ENCODE measurements at places on chromosomes 1 and 21.

GRCh38 chr1:178438432-178438831 is 58.3 kb downstream of the CLEC20A start:
- no peak for DNase-seq

DNA sequence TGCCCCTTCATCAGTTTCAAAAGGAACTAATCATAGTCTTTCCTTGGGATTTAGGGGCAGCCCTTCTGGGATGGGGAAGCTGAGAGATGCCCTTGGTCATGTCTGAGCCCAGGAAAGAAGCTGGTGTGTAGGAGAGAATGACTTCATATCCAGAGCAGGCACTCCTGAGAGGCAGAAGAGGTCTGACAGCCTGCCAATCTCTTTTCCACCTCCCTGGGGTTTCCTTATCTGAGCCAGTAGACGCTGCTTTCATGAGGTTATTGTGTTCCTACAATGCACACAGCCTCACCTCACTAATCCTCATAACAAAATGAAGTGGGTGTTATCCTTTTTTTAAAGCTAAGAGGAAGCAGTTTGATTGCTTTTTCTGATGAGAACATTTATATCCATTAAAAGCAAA is 14.1 kb downstream of the ROR1 start:
- DNase-seq: no peak

- peak; percentile 87 for DNase-seq
These were observed 5.4 kb downstream of the PLA2G2E start for GRCh38 chr1:19918057-19918456.

DNA sequence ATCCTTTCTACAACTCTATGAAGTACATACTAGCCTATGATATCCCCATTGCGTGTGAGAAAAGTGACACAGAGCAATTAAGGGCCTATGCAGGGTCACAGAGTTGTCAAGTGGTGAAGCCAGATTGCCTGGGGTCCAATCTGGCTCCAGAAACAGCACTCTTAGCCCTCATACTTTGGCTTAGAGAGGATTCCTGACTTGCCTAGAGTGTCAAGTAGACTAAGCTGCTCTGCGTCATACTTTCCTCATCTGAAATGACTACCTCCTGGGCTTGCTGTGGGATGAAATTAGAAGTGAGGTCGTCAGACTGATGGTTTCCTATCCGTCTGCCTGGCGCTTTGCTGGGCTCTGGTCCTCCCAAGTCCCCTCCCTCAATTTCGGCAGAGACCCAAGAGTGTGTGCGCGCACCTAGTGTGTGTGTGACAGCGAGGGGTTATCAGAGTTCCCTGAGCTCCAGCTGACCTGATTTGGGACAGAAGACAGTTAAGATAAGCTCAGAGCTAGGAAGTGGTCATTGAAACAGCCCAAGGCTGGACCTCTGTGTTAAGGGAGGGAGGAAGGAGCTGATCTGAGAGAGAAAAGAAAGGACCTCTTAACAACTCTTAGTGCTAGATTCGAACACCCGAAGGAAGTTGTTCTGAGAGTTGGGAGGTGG is 5.4 kb upstream of the NUAK2 start:
- DNase-seq: no peak

DNA sequence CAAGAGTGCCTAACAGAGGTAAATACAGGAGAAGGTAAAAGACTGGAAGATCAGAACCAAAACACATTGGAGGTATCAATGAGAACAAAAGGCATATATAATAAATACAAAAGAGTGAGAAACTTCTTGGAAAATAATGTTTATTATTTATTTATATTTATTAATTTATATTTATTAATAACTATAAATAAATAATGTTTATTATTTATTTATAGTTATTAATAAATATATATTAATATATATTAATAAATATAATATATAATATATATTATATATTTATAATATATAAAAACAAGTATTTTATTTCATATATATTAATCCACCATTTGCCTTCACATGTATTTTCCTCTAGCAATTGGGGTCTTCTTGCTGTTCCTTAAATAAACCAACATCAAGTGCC is 391.9 kb downstream of the GPATCH2 start:
- DNase-seq: no peak

GRCh38 chr1:178938959-178939317 is 68.1 kb upstream of the ANGPTL1 start:
- no peak for DNase-seq

GRCh38 chr1:174364996-174365736 is 82.6 kb upstream of the GPR52 start:
- DNase-seq: no peak

GRCh38 chr1:31505911-31506497 is 70.3 kb upstream of the TINAGL1 start:
- no peak for DNase-seq

DNA sequence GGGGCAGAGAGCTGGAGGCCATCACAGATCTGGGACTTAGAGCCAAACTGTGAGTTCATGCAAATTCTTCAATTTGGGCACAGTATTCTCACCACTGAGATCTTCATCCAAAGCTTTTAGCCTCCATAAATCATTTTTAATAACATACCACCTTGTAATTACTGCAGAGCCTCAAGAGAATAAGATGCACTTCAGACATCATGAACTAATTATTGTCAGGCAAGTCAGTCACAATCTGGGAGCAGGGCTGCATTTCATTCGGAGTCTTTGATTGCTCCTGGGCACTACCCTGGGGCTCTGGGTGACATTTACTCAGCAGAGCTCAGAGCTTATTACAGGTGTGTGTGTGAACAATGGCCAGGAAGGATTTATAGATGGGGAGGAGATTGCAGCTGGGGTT is 623.7 kb downstream of the PTPRU start:
- DNase-seq: no peak

DNA sequence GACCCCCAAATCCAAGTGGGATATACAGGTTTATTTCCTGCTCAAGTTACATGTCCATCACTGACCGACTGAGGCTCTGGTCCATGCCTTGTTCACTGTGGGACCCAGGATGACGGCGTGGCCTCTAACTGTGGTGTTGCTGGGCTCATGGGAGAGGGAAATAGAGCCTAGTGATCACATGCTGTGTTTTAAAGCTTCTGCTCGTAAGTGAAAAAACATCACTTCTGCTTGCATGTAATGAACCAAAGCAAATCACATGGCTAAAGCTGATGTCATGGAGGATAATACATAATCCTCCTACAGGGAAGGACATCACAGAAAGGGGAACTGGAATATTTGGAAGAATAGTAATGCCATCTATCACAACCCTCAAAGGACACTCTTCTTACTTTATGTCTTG is 107.6 kb downstream of the FASLG start:
- no peak for DNase-seq

DNA sequence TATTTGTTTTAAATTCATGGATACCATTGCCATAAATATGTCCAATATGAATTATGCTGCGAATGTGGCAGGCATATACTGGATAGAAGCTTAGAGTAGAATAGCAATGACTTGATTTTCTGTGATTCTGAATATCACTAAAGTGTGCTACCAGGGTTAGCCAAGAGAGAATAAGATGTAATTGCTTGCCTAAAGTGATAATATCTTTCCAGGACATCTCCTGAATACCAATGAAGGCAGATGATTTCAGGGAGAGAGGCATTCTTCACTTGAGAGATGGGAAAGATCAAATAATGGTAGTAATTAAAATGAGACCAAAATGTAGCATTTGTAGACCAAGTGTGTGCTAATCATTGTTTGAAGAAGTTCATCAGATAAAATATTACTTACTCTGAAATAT is 53.4 kb upstream of the KIAA1614 start:
- DNase-seq: no peak

- peak; percentile 68 for DNase-seq
These were observed 96.1 kb upstream of the OLIG2 start for GRCh38 chr21:32929633-32930038.

- no peak for DNase-seq
These were observed 246.9 kb downstream of the MATN1 start for GRCh38 chr1:30476476-30476875.

GRCh38 chr1:23916209-23917131 is 3.3 kb upstream of the CNR2 start:
- DNase-seq: peak; percentile 84

GRCh38 chr1:212285685-212286555 is 710 bp downstream of the PPP2R5A start:
- DNase-seq: peak; percentile 69

GRCh38 chr1:37448691-37449417 is 25.5 kb upstream of the ZC3H12A start:
- DNase-seq: no peak

GRCh38 chr1:155207806-155208540 is at the start of gene THBS3:
Gene THBS3 (minus strand): TSS chr1:155207897. CDS start chr1:155207876, 21 bp downstream.
- no peak for DNase-seq

DNA sequence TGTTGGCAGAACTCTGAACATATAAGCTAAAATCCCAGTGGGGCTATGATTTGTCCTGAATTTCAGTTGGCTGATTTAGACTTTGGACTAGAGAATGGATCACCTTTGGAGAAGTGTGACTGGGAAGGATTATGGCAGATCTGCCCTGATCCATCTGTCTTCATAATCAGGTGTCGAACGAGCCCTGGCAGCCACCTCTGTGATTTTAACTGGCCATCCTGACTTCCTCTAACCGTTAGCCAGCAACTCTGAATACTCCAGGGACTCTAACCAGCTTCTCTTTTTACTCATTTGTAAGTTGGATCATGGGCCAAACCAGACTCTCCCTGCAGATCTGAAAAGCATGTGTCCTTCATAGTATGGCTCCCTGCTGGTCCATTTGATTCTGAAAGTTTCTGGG is 32.0 kb downstream of the ACTN2 start:
- no peak for DNase-seq

GRCh38 chr1:100037656-100037926 is 67.8 kb downstream of the SLC35A3 start:
- DNase-seq: no peak

- no peak for DNase-seq
These were observed 164.5 kb upstream of the COA6 start for GRCh38 chr1:234208791-234209190.

GRCh38 chr1:171799166-171799565 is 17.7 kb downstream of the METTL13 start:
- no peak for DNase-seq

DNA sequence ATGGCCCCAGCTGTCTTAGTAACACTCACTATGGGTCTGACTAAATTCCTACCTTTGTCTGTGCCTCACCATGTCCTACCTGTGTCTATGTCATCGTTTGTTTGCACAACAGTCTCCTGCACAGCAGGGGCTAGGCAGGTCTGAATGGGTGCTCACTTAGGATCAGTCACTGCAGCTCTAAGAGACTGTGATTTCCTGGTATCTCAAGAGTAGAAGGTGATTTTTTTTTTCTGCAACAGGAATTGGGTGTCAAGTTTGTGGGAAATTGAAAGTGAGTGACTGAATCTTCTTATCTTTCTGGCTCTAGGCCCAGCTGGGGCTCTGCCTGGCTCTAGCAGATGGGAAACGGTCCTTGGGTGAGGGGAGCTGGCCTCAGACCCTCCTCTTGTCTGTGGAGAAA is 46.4 kb upstream of the TRABD2B start:
- DNase-seq: no peak

DNA sequence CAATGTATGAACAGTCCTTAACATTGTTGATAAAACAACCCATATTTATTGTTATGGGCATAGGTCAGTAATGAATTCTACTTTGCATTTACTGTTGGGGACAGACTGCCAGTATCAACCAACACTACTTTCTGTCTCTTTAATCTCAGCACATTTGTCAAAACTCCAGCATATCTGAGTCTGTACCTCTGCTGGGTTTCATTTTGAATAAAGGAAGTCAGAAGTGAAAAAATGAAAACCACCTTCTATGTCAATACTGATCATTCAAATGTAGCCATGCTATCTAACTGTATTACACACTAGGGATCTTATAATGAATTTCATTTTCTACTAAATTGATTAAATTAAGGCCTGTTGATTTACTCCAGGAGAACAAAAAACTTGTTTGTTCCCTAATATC is 24.2 kb upstream of the CXADR start:
- DNase-seq: peak; percentile 17

DNA sequence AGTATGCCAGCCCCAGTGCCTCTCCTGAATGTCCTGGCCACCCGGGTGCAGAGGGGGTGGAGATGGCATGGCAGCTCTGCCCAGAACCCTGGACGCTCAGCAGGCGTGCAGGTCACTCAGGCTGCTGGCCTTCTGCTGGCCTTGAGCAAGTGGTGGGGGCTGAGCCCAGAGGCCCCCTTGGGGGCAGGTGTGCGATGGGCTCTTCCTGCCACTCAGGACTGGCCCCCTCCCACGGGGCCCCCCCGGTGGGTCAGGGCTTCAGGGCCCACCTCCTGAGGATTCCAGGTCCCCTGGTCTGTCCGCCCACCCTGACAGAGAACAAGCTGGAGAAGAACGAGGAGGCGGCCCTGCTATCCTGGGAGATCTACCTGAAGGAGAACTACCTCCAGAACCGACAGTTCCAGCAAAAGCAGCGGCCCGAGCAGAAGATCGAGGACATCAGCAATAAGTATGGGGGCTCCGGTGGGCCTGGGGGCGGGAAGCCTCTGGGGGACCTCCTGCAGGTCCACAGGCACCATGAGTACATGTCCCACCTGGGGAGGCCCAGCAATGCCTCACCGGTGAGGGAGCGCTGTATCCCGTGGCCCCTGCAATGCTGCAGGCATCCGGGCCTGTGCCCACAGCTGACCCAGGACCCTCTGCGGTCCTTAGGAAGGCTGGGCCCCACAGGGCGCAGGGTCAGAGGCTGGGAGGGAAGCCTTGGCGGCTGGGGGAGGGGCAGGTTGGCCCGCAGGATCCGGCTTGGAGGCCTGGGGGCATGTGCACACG is 37.0 kb upstream of the LRRC3 start:
- DNase-seq: no peak

DNA sequence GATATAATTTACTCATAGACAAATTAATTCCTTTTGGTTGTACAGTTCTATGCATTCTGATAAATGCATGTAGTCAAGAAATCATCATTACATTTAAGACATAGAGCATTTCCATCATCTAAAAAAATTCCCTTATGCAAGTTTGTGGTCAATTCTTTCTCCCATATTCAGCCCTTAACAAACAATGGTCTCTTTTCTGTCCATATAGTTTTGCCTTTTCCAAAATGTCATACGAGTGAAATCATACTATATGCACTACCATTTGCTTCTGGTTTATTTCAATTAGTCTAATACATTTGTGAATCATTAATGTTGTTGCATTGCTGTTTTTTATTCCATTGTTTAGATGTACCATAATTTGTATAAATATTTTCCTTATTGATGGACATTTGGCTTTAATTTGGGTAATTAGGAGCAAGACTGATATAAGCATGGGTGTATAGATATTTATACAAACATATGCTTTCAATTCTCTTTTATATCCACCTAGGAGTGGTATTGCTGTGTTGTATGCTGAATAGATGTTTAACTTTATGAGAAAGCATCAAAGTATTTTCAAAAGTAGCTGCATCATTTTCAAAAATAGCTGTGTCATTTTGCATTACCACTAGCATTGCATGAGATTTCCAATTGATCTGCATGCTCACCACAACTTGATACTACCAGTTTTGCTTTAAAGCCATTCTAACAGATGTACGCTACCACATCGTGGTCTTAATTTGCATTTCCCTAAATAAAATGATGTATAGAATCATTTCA is 397.0 kb upstream of the ADAMTS5 start:
- DNase-seq: no peak

DNA sequence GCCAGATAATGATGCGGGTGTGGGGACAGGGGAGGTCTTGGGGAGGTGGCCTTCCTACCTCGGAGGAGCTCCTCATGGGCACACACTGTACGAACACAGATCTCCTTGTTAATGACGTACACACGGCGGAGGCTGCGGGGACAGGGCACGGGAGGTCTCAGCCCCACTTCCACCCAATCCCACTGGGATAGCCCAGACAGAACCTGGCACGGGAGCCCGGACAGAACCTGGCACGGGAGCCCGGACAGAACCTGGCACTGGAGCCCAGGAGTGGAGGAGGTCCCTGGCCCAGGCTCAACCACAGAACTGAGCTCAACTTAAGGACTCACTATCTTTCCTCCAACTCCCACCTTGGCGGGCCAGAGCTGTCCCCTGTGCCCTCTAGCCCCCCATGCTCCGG is 5.2 kb downstream of the MFAP2 start:
- DNase-seq: no peak
